ENCODE measurements at places on chromosomes 3 and 15.

DNA sequence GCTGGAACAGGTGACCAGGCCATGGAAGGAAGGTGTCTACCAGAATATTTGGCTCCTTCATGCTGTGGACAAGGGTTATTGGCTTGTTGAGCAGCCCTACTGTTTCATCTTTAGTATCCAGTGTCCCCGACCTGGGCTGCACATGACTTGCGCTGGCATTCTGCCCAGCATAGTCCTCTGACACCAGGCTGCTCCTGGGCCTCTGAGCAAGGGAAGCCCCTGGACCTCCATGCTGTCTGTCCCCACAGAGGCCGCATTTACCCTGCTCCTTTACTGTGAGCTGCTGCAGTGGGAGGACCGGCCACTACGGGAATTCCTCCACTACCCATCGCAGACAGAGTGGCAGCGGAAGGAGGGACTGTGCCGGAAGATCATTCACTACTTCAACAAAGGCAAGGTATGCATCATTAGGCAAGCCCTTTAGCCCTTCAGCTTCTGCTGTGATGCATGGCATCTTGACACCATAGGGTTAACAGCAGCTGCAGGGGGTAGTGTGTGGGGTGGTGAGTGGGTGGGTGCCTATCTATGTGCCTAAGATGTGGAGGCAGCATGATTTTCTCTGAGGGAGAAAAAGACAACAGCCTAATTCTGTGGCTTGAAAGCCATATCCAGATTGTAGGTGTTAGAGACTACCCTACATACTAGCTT is 44.0 kb upstream of the MANF start:
- no peak for DNase-seq

- DNase-seq: no peak
Measured at GRCh38 chr3:101811875-101812274, 32.9 kb downstream of the NXPE3 start.

DNA sequence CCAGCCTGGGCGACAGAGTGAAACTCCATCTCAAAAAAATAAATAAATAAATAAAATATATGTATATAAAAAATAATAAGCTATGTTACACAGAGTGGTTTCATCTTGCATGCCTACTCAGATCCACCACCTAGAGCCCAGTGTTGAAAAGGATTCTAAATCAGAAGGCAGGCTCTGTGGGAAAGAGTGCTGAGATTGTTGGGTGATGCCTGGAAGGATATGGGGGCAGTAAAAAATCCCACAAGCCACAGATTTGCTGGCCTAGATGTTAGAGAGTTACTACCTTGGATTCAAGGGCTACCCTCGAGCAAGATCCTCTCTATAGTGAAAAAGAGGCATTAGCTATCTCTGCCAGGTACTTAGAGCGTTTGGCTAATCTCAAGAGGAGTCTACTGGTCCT is 144.3 kb downstream of the STAC start:
- no peak for DNase-seq

DNA sequence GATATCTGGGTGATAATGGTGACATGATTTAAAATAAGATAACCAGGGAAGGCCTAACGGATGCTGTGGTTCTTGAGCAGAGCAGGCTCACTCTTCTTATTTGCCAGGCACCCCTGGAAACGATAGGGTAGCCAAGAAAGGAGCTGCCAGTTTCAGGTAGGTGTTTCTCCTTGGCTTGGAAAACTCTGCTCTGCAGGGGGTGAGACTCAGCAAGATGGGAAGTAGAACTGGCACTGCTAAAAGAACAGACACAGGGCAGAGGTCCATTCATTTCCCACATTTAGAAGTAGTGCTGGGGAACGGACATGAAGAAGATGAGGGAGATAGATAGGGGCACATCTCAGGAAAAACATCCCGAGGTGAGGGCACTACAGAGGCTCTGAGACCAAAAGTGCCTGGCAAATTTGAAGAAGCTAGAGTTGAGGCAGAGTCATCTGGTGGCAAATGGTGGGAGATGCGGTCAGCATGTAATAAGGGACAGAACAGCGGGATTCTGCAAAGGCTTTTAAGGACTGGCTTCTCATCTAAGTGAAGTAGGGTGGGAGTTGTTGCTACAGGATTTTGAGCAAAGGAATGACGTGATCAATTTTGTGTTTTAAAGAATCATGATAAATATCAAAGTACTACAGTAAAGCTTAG is 323.4 kb upstream of the PLSCR5 start:
- no peak for DNase-seq

GRCh38 chr15:84057714-84058331 is 177.8 kb upstream of the GOLGA6L4 start:
- no peak for DNase-seq

DNA sequence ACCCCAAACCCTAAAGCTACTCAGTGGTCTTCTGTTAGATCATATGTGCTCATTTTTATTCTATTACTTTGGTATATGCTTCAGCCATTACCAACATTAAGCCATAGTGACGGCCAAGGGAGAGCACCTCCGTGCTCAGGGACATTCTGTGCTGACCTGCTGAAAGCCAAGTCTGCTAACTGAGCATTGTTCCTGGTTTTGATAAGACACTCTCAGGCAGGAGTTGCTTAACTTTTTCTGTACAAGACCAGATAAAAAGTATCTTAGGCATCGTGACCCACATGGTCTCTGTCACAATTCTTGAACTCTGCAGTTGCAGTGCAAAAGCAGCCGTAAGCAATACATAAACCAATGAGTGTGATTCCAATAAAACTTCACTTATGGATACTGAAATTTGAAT is 100.6 kb downstream of the KLHL25 start:
- no peak for DNase-seq

GRCh38 chr15:50977162-50977561 is 68.7 kb downstream of the AP4E1 start:
- no peak for DNase-seq

GRCh38 chr3:179929091-179929529 is 107.6 kb downstream of the PEX5L start:
- peak; percentile 16 for DNase-seq

GRCh38 chr3:29281344-29282241 is 722 bp downstream of the RBMS3 start:
- no peak for DNase-seq

GRCh38 chr15:44129911-44130310 is 65.2 kb downstream of the FRMD5 start:
- DNase-seq: no peak

- no peak for DNase-seq
Measured at GRCh38 chr3:193884027-193884426, 251.9 kb upstream of the HES1 start.

- no peak for DNase-seq
Measured at GRCh38 chr3:126166009-126166408, 14.4 kb downstream of the ALDH1L1 start.

DNA sequence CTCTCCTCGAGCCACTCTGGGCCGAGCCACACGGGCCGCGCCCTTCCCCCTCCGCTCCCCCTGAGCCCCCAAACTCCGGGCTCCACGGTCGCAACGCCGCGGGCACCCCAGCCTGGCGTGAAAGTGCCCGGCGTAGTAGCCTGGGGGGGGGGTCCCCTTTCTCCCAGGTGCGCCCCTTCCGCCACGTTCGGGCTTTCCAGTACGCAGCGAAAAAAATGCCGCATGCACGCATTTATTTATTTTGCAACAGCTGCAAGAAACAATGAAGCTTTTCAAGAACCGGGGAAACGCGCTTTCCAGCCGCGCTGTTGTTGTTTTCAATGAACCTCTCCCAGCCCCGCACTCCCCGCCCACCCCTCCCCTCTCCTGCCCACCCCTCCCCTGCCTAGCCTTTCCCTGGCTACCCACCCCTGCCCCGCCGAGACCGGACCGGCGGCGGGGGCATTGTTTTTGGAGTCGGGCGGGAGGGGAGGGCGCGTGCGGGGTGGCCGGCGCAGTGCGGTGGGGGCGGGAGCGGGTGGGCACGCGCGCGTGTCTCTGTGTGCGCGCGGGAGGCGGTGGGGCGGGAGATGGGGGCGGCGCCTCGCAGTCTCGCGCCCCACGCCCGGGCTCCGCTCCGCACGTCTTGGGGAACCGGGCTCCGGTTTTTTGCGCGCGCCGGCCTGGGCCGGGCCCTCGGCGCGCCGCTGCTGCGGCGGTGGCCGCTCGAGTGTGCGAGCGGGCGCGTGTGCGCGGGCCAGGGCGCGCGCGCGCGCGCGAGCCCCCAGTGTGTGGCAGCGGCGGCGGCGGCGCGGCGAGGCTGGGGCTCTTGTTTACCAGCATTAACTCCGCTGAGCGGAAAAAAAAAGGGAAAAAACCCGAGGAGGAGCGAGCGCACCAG is at the start of gene IGF1R:
Gene IGF1R, plus strand, starts transcription at position 766 of the 880 bp plus-strand sequence. CDS start 1,043 bp downstream, outside the sequence.
- peak; percentile 62 for DNase-seq

DNA sequence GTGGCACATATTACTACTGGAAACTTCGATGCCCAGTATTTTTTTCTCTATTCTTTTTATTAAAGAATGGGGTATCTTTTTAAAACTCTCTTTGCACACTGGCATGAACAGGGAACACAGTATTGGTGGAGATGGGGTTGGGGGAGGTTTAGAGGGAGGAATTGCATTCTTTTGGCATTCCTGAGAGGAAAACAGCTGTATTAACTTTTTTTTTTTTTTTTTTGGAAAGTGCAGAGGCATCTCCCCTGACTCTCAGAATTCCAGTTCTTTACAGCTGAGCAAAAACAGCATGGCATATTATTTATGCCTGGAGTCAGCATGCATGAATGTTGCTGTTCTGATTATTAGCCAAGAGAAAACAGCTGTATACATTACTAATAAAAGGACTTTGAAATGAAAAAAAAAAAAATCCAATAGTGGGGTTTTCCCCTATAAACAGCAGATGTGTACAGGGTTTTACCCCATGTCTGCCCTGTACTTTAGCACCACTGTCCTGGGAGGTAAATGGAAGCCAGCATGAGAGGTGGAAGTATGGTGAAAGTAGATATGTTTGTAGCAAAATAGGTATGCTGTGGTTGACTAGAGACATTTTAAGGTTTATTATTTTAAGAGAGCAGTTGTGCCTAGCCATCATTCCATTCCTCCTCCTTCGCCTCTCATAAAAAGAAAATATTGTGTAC is 132.2 kb downstream of the FNDC3B start:
- no peak for DNase-seq

GRCh38 chr15:27783678-27784077 is 315.4 kb downstream of the OCA2 start:
- DNase-seq: no peak

DNA sequence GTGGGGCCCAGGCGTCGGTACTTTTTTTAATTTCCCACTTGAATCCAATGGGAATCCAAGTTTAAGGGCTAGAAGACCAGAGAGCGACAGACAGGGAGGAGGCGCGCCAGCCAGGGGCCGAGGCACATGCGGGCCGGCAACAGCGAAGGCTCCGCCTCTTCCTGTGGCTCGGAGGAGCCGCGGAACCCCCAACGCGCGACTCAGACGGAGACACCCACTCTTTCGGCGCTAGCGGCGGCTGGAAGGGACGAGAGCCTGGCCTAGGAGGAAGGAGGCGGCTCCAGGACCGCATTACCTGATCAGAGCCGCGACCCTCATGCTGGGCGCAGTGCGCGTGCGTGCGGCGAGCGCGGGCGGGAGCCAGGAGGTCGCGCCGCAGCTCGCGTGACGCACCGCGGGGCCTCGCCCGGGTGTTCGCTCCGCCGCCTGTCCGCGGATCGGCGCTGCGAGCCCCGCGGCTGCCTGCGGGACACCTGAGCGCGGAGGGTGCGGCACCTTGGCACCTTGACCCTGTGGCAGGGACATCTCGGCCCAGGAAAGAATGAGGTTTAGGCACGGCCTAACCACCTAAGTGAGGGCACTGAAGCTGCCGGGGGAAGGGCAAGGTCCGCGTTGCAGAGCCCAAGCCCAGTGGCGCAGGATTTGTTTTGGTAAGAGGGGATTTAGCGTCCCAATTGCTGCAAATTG is at the start of gene DPH6:
Gene DPH6, minus strand, starts transcription at position 342 of the 687 bp plus-strand sequence. Its CDS starts 24 bp downstream, at position 318.
- DNase-seq: peak; percentile 72

DNA sequence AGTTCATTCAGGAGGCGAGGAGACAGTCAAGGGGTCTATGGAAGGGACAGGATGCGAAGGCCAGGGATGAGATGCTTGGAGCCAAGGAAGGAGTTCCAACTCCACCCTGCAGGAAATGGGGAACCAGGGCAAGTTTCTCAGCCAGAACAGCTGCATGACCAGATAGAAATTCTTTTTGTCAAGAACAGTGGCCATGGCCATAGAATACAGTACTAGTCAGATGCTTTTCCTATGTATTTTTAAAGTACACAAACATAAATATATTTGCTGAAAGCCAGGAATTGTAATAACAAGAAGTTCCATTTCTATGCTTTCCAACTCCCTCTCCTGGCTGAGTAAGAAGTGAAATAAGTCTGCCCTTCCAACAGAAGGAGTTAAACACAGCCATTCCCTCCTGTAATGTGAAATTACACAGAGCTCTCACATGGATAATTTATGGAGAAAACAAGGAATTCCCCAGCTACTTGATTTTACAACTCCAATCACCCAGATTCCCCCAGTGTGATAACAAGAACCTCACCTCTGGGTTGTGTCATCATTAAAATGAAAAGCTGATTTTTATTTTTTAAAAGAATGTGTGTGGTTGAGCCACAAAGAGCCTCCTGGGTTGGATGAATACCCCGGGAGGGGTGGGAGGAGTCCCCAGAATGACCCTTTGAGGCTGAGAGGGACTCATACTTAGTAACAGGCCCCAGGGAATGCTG is 124.6 kb upstream of the ARHGEF3 start:
- no peak for DNase-seq

DNA sequence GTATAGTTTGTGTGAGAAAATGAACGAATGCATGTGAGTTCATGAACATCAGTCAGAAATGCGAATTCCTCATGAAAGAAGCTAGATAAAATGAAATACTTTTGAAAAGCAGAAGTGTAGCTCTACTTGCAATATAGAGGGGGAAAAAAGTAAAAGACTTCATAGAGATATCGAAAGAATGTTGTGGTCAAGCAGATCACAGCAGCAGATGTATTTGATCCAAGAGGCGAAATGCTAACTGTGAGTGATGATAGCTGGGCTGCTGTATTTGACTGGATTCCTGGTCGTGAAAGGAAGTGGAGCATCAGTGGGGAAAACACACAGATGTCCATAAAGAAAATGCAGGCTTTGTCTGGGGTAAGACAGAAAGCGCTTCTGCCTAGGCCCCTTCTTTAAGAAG is 112.4 kb downstream of the ADAMTSL3 start:
- DNase-seq: no peak

GRCh38 chr3:169342652-169343505 is 320.6 kb downstream of the MECOM start:
- DNase-seq: no peak

- peak; percentile 43 for DNase-seq
Measured at GRCh38 chr3:138417559-138417982, 16.8 kb upstream of the ESYT3 start.

DNA sequence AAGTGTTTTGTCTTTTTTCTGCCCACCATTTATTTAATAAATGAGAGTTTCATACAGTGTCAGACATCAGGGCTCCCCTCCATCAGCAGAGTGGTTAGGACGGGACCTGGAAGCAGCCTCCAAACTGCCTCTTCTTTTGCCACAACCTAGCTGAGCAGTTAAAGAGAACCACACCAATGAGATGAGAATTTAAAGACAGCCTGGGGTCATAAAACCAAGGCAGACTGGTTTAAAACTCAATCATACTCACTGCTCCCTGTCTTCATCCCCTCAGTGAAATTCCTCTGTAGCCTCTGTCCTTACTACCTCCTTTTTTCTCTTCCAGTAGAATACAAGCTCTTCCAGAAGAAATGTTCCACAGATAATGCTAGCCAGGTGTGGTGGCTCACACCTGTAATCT is 78.7 kb downstream of the WWTR1 start:
- no peak for DNase-seq
